ENCODE measurements at places on chromosomes 5 and 9.

DNA sequence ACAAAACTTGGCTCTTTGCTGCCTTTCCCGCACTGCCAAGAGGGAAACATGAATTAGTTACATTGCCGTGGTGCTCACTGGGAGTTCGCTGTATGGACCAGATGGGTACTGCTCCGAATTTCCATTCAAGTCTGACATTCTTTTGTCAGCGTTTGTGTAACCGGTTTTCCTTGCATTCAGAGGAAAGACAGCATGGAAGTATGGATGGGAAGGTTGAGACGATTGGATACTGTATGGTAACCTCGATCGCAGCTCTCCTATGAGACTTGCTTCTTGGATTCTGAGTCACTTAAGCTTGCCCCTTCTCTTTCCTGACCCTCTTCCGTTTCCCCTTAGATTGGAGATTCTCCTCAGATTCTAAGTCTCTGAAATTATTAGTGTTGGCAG lies 625 bp upstream of the UBLCP1 start:
- no peak for DNase-seq

DNA sequence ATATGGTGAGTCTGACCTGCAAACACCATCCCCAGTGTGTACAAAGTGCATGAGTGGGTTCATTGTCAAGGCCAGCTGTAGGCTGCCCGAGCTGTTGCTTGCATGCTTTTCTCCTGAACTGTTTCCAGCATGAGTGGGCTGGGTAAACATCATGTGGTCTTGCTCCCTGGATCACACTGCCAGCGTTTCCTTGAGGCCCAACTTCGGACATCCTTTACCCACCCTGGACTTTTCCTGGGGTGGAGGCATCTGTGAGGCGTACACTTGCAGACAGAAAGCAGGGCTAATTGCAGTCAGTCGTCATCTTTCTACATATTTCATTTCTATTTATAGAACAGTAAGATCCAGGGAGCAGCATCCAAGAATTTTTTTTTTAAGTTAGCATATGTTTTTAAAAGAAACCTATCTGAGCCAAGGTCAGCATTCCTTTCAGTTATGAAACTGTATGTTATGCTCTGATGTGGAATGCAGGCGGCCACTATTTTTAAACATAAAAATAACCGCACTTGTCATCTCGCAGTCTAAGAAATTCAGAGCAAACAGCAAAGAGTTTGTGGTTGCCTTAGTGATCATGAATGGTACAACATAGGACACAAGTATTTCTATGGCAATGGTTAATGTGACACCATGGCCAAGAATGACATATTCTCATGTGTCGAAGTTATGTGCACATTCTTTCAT lies 106.5 kb upstream of the DMRT1 start:
- no peak for DNase-seq

DNA sequence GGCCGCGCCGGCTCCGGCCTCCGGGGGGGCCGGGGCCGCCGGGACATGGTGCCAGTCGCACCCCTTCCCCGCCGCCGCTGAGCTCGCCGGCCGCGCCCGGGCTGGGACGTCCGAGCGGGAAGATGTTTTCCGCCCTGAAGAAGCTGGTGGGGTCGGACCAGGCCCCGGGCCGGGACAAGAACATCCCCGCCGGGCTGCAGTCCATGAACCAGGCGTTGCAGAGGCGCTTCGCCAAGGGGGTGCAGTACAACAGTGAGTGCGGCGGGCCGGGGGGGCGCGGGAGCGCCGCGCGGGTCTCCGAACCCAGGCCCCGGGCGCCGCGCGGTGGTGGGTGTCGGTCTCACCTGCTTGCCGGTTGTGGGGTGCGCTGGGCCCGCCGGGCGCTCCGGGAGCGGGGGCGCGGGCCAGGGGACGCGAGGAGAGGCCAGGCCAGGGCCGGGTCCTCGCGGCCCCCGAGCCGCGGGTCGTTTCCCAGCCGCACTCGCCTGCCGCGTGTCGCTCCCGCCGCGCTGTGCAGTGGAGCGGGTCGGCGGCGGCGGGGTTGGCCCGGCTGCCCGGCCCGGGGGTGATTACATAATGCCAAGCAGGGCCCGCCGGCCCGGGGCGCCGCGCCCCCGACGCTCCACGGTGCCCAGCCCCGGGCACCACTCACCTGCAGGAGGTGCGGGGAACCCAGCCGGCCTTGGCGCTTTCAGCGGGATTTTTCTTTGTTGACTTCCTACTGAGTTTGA lies 492 bp downstream of the RABL6 start:
- peak; percentile 70 for DNase-seq

- DNase-seq = no peak
Measured at GRCh38 chr5:155154973-155155372, 141.4 kb downstream of the KIF4B start.

DNA sequence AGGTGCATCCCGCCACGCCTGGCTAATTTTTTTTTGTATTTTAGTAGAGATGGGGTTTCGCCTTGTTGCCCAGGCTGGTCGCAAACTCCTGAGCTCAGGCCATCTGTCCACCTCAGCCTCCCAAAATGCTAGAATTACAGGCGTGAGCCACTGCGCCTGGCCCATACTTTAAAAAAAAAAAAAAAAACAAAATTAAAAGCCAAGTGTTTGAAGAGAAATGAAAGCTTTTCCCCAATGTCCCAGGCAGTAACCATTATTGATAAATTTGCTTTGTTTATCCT lies 9.5 kb downstream of the PRRC2B start:
- no peak for DNase-seq

- DNase-seq = no peak
Measured at GRCh38 chr5:119343766-119344165, 12.1 kb upstream of the TNFAIP8 start.

- no peak for DNase-seq
Measured at GRCh38 chr5:80764786-80765185, 110.0 kb upstream of the DHFR start.

DNA sequence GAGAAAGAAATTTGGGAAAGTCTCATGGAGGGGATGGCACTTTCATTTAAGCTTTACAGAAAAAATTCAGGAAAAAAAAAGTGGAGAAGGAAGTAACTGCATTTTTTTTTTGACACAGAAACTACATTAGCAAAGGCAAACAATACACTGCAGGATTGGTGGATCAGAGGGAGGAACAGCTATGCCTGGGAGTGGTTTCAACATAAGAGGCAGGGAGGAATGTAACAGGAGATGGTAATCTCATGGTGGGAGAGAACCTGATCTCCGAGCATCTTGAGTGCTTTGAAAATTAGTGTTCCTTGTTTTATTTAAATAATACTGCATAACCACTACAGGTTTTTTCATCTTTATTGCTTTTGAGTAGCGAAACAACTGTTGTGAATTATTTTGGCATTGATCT lies 249.4 kb downstream of the FAM170A start:
- DNase-seq = no peak

- no peak for DNase-seq
Measured at GRCh38 chr5:156367597-156367996, 40.6 kb downstream of the SGCD start.

DNA sequence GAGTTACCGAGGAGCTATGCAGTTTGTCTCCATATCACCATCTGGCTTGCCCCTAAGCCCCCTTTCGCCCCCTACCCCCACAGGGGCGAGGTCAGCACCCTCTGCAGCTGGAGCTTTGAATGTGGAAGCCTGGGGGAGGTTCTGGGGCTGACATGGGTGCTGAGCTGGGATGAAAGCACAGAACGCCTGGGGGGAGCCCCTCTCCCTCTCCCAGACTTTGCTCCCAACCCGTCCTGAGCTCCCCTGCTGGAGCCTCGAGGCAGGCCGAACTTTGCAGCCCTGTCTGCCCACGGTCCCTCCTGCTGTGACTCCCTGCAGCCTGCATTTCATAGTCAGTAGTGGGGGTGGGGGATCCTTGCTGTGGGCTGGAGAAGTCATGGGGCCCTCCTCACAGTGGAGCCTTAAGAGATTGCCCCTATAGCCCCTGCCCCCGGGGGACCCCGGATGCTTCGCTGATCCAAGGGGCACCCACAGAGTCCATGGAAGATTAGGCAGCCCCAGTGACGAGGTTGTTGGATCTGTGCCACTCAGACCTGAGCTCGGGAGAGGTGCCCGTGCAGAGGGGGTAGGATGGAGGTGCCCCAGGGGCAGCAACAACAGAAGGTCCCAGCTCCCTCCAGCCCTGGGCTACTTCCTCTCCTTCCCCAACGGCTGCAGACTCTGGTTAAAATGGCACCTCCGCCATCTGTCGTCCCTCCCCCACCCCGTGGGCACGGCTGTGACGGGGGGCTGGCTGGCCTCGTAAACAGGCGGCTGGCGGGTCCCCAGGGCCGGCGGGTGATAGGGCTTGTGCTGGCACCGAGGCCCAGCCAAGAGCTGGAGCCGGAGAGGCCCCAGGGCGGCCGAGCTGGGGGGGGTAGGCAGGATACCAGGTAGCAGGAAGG lies 162.0 kb downstream of the C9orf50 start:
- DNase-seq = peak; percentile 67

- DNase-seq = no peak
Measured at GRCh38 chr9:27472195-27472594, 51.9 kb upstream of the IFNK start.

GRCh38 chr5:82386576-82386975 lies 108.4 kb upstream of the RPS23 start:
- no peak for DNase-seq

DNA sequence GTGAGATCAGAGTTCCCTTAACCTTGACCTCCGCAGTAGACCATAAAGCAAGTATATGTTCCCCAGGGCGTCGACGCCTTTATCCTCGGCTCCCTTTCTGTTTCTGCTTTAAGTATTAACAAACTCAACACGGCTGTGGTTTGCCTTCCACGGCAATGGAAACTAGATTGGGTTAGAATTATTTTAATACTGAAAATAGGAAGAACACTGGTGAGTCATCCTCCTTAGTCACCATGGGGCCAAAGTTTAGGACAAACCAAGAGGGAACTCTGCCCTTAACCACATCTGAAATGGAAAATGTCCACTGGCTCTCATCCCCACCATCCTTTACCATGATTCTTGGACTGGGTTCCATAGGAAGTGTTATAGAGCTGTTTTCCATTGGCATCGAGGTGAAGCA lies 386.1 kb downstream of the ACTL7B start:
- DNase-seq = no peak

GRCh38 chr5:50727149-50727496 lies 60.7 kb downstream of the PARP8 start:
- no peak for DNase-seq

GRCh38 chr9:137278721-137279711 lies 1.5 kb downstream of the TOR4A start:
- DNase-seq = no peak

GRCh38 chr5:68140763-68141162 lies 74.8 kb upstream of the PIK3R1 start:
- DNase-seq = no peak

- no peak for DNase-seq
Measured at GRCh38 chr5:97576956-97577355, 393.9 kb upstream of the RIOK2 start.

DNA sequence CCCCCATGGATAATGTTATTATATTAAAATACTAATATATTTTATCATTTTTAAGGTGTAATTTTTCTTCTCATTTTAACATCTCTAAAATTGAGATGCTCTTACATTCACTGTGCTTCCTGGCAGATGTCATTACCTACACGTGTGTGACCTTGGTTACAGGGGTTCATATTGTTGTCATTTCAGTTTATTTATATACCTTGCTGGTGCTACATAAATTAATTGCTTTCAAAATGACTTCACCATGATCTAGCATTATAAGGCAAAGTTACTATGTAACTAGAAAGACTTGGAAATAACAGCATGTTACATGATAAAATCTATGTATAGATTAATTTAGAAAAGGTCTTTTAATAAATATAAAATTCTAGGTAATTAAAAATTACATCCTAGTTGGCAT lies 60.9 kb downstream of the ARHGEF28 start:
- DNase-seq = no peak

DNA sequence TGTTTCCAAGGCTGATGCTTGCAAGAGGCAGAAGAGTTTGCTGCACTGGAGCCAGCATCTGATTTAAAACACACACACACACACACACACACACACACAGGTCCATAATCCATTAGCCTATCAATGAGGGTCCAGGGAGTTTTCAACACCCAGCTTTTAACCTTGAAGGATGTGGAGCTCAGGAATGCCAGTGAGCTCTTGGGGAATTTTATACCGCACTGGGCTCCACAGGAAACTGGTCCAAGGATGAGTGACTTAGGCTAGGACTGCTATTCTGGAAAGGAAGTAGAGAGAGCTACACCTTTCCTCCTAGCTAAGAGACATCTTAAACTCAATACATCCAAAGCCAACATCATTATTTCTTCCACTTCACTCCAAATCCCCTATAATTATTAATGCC lies 942 bp upstream of the NRG2 start:
- no peak for DNase-seq

- DNase-seq = no peak
Measured at GRCh38 chr5:151123897-151124751, 33.5 kb downstream of the ANXA6 start.

GRCh38 chr9:131391020-131391419 lies 2.9 kb upstream of the PRRC2B start:
- DNase-seq = no peak

DNA sequence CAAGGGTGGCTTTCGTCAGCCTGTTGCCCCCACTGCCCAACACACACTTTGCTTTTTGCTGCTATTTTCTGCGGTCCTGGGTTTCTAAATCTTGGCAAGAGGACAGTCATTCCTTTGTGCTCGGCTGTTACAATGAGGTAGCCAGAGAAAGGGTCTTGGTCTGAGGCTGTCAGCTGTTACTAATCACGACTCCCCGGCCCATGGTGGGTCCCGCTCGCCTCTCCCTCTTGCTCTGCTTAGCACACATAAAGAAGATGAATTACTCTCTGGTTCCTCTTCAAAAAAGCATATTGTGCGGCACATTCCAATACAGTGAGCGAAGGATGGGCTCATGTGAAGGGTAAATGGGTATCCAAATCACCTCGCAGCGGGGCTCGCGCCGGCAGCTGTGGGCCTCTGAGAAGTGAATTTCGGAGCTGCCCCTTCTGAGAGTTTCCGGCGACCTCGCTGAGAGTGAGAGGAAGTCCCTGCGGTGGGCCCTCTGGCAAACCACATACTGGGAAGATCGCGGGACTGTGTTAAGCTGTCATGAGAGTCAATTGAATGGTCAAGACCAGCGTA lies 56.0 kb downstream of the SLC1A3 start:
- DNase-seq = no peak

- DNase-seq = no peak
Measured at GRCh38 chr5:88556406-88556805, 287.8 kb upstream of the TMEM161B start.

GRCh38 chr9:86252870-86253269 lies 6.6 kb downstream of the C9orf153 start:
- no peak for DNase-seq

- DNase-seq = no peak
Measured at GRCh38 chr5:132655821-132656773, 1.9 kb upstream of the IL13 start.

DNA sequence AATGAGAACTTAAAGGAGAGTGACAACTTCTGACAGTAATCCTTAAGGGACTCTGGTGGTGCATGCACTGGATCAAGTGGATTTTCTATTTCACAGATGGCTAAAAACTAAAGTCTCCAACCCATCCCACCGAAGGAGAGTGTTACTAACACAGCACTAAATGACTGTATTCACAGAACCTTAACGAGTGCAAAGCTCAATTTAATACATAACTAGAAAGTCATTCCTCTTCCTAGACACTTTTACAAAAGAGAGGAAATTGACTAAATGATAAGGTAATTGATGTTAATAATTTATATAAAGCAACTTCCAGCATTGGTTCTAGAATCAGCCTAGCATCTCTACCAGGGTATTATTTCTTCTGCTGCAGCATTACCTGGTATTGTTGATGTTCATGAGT lies 189.8 kb downstream of the ADAMTS12 start:
- no peak for DNase-seq

Data from activated naive CD4-positive, alpha-beta T cell treated with anti-CD3 and anti-CD28 coated beads, Interleukin-2, amount 50 U/mL, for 72 hours (primary cell).